Mesenchymal stem cell (in vitro differentiated cells and primary cell): ENCODE measurements at places on chromosomes 1 and 21.

DNA sequence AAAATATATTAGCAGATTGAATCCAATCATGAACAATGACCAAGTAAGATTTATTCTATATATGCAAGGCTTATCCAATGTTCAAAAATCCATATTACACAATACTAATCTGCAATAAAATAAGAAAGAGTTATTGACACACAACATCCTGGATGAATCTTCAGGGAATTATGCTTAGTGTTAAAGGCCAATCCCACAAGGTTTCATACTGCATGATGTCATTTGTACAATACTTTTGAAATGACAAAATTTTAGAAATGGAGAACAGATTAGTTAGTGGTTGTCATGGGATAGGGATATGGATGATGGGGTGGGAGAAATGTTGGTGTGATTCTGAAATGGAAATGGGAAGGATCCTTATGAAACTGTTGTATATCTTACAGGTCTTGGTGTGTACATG lies 425.7 kb downstream of the SIPA1L2 start:
- H3K4me1 ChIP-seq = no peaks in the 10 kb centered on the region
- no peaks in the 10 kb centered on the region for H3K36me3 ChIP-seq
- H3K4me3 ChIP-seq = no peak overlapping the region
- no peaks in the 10 kb centered on the region for H3K27me3 ChIP-seq
- no peak overlapping the region for H3K27ac ChIP-seq
- no peak for DNase-seq

GRCh38 chr1:204728456-204728855 lies 42.9 kb upstream of the LRRN2 start:
- H3K4me1 ChIP-seq = peaks cover 7% of the 10 kb centered on the region
- H3K36me3 ChIP-seq = no peaks in the 10 kb centered on the region
- H3K4me3 ChIP-seq = no peak overlapping the region
- no peak overlapping the region for H3K27ac ChIP-seq

DNA sequence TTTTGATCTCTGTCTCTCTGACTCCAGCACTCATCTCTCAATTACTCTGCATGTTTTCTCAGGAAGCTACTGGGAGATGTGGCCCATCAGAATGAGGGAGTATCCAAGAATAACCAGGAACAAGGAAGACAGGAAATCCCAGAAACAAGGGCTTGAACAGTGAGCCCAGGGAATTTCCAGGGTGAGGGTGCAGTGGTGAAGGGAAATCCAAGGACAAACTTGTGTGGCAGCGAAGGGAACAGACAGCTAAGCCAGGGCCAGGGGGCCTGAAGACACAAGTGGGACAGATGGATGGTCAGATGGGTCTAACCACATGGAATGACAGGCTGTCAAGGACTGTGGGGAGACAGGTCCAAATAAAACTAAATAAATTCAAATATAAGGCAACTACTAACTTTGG lies 121.8 kb upstream of the ERRFI1 start:
- peaks cover 6% of the 10 kb centered on the region for H3K4me1 ChIP-seq
- no peak overlapping the region for H3K27ac ChIP-seq
- H3K27me3 ChIP-seq = no peaks in the 10 kb centered on the region
- peak; percentile 66 for DNase-seq
- H3K36me3 ChIP-seq = no peaks in the 10 kb centered on the region
- no peak overlapping the region for H3K4me3 ChIP-seq

DNA sequence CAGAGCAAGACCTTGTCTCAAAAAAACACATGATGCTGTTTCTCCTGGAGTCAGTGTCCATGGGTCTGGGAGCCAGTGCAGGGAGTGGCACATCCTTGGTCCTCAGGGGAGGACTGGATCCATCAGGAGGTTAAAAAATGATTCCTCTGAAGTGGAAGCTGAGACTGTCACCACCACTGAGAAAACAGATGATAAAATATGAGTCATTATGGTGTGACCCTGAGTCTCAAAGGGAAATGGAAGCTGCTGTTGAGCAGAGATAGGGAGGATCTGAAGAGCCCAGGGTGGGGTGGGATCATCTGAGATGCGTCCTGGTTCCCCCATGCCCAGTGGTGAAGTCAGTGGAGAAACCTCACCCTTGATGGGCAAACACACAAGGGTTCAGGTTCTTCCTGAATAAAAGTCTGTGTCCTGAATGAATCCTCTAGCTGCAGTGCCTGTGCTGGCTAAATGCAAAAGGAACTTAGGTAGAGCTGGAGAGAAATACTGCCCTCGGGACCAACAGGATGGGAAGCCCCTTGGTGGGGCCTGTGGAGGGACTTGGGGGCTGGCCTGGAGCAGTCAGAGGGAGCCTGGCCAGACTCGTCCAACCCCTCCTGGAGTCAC lies 61.6 kb upstream of the TENT5B start:
- H3K27me3 ChIP-seq = peaks cover 5% of the 10 kb centered on the region
- no peaks in the 10 kb centered on the region for H3K36me3 ChIP-seq
- H3K4me1 ChIP-seq = peaks cover 3% of the 10 kb centered on the region
- H3K27ac ChIP-seq = no peak overlapping the region
- DNase-seq = peak; percentile 27

DNA sequence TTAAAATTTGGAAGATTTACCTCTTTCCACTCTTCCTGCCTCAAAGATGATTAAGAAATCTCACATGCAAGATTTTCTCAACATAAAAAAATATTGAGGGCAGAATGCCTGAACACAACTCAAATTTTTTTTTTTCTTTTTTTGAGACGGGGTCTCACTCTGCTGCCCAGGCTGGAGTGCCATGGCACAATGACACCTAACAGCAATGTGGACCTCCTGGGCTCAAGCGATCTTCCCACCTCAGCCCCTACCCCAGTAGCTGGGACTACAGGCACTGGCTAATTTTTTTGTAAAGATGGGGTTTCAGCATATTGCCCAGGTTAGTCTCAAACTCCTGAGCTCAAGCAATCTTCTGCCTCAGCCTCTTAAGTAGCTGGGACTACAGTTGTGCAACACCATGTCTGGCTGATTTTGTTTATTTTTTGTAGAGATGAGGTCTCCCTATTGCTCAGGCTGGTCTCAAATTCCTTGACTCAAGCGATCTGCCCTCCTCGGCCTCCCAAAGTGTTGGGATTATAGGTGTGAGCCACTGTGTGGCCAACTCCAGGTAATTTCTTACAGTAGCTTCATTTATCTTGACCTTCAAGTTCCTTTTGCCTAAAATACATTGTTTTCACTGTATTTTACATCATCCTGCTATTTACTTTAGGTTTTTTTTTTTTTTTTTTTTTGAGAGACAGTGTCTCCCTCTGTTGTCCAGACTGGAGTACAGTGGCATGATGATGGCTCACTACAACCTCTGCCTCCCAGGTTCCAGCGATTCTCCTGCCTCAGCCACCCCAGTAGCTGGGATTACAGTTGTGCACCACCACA lies 10.4 kb downstream of the NUCKS1 start:
- peak; percentile 93 for DNase-seq
- peaks cover 30% of the 10 kb centered on the region for H3K36me3 ChIP-seq
- no peaks in the 10 kb centered on the region for H3K27me3 ChIP-seq

DNA sequence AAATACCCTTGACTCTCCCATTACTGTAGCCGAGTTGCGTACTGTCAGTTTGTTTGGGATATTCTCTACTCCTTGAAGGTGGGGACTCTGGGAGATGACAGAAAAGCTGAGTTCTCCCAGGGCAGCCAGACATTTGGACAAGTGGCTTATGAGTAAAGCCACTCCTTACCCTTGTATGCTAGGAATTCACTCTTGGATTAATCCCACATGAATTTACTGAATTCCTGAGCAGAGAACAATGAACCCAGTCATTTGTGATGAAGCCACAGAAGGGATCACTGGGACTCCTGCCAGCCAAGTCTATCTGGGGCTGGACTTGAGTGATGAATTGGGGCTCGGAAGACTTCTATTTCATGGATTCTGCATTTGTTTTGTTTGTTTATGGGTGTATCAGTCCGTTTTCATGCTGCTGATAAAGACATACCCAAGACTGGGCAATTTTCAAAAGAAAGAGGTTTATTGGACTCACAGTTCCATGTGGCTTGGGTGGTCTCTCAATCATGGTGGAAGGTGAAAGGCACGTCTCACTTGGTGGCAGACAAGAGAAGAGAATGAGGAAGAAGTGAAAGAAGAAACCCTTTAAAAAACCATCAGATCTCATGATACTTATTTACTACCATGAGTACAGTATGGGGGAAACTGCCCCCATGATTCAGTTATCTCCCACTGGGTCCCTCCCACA lies 25.1 kb downstream of the C1orf116 start:
- H3K4me3 ChIP-seq = no peak overlapping the region
- H3K27ac ChIP-seq = peak overlapping the region; percentile 41
- peaks cover 10% of the 10 kb centered on the region for H3K4me1 ChIP-seq

GRCh38 chr21:15742052-15742670 lies 12.4 kb downstream of the USP25 start:
- H3K4me1 ChIP-seq = peaks cover 6% of the 10 kb centered on the region
- H3K36me3 ChIP-seq = peaks cover 12% of the 10 kb centered on the region
- no peak overlapping the region for H3K4me3 ChIP-seq
- H3K27ac ChIP-seq = no peak overlapping the region

- no peaks in the 10 kb centered on the region for H3K27me3 ChIP-seq
- no peak overlapping the region for H3K27ac ChIP-seq
- peak; percentile 96 for DNase-seq
Observed at GRCh38 chr1:173411835-173412742, 65.0 kb upstream of the PRDX6 start.

DNA sequence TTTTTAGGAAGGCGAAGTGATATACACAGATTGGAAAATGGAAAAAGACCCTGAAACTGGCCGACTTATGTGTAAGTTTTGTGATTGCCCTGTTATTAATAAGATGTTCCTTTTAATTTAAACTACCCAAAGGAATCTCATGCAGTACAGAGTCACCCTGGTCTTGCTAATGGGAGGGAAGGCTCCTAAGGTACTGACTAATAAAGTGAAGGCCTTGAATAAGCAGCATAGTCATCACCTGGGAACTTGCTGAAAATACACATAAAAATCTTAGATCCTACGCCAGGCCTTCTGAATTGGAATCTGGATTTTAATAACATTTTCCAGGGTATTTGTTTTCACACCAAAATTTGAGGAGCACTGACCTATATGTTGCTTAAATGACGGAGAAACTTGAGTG lies 73.4 kb upstream of the MCOLN3 start:
- no peaks in the 10 kb centered on the region for H3K4me1 ChIP-seq
- H3K27me3 ChIP-seq = no peaks in the 10 kb centered on the region
- peaks cover 5% of the 10 kb centered on the region for H3K36me3 ChIP-seq
- H3K27ac ChIP-seq = no peak overlapping the region

DNA sequence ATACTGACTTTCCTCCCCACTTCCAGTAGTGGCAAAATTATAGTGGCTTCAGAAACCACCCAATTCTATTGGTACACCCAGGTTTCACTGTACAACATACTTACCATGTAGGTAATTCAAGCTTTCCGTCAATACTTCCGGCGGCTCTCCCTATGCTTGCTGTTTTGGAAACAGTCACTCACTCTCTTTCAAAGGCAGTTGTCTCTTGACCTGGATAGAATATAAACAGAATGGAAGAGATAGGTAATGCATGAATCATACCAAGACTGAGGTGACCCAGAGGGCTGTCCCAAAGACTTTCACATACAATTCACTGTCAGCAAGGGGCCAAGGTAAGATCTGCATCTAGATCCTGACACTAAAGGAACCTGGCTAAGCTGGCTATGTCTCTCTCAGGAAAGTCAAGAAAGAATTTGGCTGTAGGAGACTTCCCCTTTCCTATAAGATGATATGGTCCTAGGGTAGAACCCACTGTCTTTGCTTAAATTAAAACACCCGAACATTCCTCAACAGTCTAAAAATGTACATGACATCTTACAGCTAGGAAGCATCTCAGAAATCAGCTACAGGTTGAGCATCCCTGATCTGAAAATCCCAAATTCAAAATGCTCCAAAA lies 59.6 kb downstream of the LUZP1 start:
- no peak overlapping the region for H3K27ac ChIP-seq
- no peak for DNase-seq
- H3K4me3 ChIP-seq = no peak overlapping the region
- H3K4me1 ChIP-seq = peaks cover 2% of the 10 kb centered on the region
- H3K27me3 ChIP-seq = no peaks in the 10 kb centered on the region

GRCh38 chr1:91653183-91653582 lies 152.5 kb downstream of the CDC7 start:
- no peak for DNase-seq
- no peaks in the 10 kb centered on the region for H3K36me3 ChIP-seq
- no peaks in the 10 kb centered on the region for H3K27me3 ChIP-seq
- H3K4me1 ChIP-seq = peaks cover 12% of the 10 kb centered on the region
- H3K4me3 ChIP-seq = no peak overlapping the region
- no peak overlapping the region for H3K27ac ChIP-seq

- H3K4me1 ChIP-seq = peaks cover 20% of the 10 kb centered on the region
- H3K4me3 ChIP-seq = no peak overlapping the region
- no peak for DNase-seq
- no peaks in the 10 kb centered on the region for H3K27me3 ChIP-seq
- no peak overlapping the region for H3K27ac ChIP-seq
Observed at GRCh38 chr1:160373696-160374095, 6.8 kb downstream of the NHLH1 start.

DNA sequence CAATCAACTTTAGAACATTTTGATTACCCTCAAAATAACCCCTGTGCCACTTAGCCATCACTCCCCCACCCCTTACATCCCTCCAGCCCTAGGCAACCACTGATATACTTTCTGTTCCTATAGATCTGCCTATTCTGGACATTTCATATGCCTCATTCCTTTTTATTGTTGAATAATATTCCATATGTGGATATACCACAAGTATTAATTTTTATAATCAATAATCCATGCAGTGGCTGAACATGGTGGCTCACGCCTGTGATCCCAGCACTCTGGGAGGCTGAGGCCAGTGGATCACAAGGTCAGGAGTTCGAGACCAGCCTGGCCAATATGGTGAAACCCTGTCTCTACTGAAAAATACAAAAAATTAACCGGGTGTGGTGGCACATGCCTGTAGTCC lies 20.1 kb upstream of the MED18 start:
- H3K4me1 ChIP-seq = peaks cover 3% of the 10 kb centered on the region
- no peak overlapping the region for H3K27ac ChIP-seq
- H3K4me3 ChIP-seq = no peak overlapping the region
- no peaks in the 10 kb centered on the region for H3K36me3 ChIP-seq
- H3K27me3 ChIP-seq = no peaks in the 10 kb centered on the region

GRCh38 chr1:3169665-3170356 lies 100.8 kb downstream of the PRDM16 start:
- H3K27ac ChIP-seq = no peak overlapping the region
- no peaks in the 10 kb centered on the region for H3K4me1 ChIP-seq
- no peak for DNase-seq
- no peak overlapping the region for H3K4me3 ChIP-seq
- H3K27me3 ChIP-seq = peaks cover 51% of the 10 kb centered on the region
- H3K36me3 ChIP-seq = no peaks in the 10 kb centered on the region

DNA sequence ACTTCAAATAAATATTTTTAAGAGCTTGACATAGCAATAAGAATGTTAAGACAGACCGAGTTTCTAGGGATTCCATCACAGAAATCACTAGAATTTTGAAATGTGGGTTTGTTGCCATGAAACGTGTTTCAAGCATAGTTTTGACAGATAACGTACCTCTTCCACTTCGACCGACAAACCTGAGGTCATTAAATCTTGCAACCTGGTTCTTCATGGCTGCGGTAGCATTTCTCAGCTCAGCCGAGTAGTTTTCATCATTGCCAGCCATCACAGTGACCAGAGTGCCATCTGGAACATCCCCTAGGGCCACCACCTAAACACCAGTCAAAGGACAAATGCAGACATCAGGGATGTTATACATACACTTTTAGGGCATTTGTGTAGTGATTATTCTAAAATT lies 168.7 kb downstream of the RUNX1 start:
- DNase-seq = peak; percentile 6
- H3K27me3 ChIP-seq = no peaks in the 10 kb centered on the region
- peaks cover 97% of the 10 kb centered on the region for H3K36me3 ChIP-seq
- peaks cover 7% of the 10 kb centered on the region for H3K4me1 ChIP-seq
